ENCODE measurements at places on chromosomes 7 and 10.

GRCh38 chr10:27030060-27030459, 70.2 kb downstream of the ANKRD26 start:
- no peak for DNase-seq

GRCh38 chr7:22730066-22730710, 3.2 kb downstream of the IL6 start:
- no peak for DNase-seq

- no peak for DNase-seq
Observed at GRCh38 chr10:46031648-46032532, 1.5 kb upstream of the NCOA4 start.

DNA sequence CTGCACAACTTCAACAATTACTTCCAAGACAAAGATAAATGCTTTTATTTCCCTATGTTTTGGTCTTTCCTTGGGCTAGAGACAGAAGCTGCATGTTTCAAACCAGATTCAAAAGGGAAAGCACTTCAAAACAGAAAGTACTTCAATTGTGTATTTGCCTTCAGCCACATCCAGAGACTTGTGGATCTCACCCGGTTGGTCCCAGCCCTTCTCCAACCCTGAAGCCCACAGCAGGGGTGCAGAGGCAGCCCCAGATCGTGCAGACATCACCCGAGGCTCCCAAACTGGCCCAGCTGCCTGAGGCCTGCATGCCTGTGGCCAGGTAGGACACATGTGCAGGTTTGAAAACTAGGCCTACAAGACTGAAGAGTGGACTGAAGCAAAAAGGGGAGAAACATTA, 80.8 kb downstream of the ALOX5 start:
- no peak for DNase-seq

GRCh38 chr10:58027426-58027825, 240.3 kb downstream of the IPMK start:
- no peak for DNase-seq

DNA sequence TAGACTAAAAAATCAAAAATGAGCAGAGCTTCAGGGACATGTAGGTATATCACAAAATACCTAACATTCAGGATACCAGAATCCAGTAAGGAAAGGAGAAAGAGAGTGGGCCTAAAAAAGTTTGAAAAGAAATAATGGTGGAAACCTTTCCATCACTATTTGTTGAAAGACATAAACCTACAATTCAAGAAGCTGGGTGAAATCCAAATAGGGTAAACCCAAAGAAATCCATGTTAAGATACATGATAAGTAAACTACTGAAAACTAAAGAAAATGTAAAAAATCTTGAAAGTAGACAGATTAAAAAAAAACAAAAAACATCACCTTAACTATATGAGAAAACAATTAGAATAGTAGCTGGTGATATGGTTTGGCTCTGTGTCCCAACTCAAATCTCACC, 76.7 kb upstream of the COMTD1 start:
- no peak for DNase-seq

DNA sequence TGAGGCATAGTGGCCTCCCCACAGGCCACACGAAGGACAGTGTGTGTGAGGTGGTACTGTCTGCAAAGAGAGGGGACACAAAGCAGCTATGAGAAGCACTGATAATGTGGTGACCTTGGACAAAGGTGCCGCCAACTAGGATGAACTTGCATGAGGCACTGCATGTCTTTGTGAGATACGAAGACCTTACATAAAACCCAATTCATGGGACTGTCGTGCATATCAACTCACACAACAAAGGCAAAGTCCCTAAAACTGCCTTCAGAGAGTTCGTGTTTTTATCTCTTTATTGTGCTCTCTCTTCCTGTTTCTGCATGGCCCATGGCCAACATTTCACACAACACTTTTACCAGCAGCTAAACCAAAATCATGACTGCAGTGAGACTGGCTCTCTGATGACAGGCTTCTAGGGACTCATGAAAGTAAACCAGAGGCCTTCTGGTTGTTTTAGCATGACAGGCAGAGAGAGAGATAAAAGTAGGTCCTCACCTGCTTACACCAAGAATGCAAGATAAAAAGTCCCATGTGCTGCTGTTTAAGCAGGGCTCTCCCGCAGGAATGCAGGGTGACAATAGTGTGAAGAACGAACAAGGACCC, 347.8 kb downstream of the ELMO1 start:
- no peak for DNase-seq

DNA sequence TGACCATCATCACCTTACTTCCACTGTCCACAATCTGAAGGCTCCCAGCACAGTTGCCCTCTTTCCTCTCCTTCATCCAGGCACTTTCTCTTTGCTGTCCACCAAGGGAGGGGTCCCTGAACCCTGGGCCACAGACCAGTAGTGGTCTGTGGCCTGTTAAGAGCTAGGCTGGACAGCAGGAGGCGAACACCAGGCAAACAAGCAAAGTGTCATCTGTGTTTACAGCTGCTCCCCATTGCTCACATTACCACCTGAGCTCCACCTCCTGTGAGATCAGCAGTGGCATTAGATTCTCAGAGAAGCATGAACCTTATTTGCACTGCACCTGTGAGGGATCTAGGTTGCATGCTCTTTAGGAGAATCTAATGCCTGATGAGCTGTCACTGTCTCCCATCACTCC, 27.7 kb downstream of the FZD1 start:
- no peak for DNase-seq

GRCh38 chr10:92719991-92720830, 30.5 kb downstream of the HHEX start:
- no peak for DNase-seq

GRCh38 chr7:8913682-8914081, 480.3 kb downstream of the NXPH1 start:
- DNase-seq: no peak

DNA sequence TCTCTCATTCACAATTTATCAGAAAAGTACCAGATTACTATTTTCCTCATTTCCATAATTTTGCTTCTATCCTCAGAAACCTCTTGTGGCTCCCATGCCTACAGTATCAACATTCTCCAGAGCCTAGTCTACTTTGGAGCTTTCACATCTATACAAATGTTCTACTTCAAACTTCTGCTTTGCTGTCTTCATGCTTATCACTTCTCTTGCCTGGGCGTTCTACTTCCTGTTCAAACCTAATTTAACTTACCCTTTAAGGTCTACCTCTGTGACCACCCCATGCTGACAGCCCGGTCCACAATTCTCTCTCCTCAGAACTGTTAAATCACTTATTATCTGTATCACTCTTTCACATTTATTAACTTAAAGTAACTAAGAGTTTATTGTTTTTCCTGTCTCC, 6.1 kb upstream of the PTPN12 start:
- no peak for DNase-seq

GRCh38 chr7:151006590-151007300, 15.9 kb downstream of the NOS3 start:
- DNase-seq: no peak
